ENCODE measurements at places on chromosomes 1 and 21.

DNA sequence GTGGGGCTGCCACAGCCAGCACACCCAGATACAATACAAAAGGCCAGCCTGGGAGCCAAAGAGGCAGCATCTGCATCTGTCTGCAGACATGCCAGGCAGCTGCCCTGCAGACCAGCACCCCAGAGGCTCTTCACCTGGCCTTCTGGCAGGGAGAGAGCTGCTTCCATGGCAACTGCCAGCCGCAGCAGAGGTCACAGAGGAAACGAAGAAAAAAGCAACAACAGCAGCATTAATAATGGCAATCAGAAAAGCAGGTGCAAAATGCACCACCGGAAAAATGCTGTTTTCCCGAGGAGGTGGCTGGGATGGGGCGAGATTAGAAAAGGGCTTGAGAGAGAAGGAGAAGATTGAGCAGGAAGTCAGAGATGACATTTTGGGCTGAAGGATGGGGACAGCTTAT lies 309.5 kb downstream of the PCP4 start:
- peak; percentile 99 for DNase-seq

- DNase-seq: no peak
Measured at GRCh38 chr1:153537376-153537730, 1.6 kb upstream of the S100A6 start.

- DNase-seq: no peak
Measured at GRCh38 chr1:114439369-114439768, 71.6 kb downstream of the TRIM33 start.

GRCh38 chr1:118321840-118322239 lies 136.8 kb upstream of the SPAG17 start:
- DNase-seq: no peak

DNA sequence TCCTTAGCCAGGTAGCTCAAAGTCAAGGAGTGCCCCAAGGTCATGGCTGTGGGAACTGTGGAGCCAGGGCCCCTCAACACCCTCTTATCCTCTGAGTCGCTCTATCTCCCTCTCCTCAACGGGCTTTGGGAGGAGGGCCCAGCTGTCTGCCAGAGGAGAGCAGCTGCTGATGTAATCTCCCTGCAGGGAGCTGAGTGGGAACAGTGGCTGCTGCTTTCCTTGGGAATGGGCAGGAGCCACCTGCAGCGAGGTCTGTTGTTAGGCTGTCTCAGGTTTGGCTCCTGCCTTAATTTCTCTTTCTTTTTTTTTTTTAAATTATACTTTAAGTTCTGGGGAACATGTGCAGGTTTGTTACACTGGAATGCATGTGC lies 58.8 kb upstream of the MAP1LC3C start:
- no peak for DNase-seq

- no peak for DNase-seq
Measured at GRCh38 chr21:32597205-32597604, 11.9 kb upstream of the TCP10L start.

GRCh38 chr1:39395357-39395831 lies 96.0 kb upstream of the BMP8A start:
- no peak for DNase-seq

- no peak for DNase-seq
Measured at GRCh38 chr1:30895944-30896660, 12.5 kb downstream of the SDC3 start.

DNA sequence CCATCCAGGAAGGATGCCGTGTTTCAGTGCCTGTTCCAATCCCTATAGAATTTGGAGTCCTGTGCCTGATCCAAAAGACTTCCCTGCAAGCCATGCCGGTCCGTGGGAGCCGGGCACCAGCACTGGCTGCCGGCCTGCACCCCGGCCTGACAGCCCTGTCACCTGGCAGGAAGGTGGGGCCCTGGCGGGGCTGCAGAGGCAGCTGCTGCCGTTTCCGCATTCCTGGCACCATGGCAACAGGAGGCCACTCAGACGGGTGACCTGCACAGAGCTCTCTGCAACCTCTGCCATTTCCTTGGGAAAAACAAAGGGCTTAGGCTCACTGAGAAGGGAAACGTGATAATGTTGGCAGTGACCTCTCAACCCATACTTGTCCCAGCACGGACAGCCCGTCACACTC lies 63.2 kb upstream of the TMEM51 start:
- DNase-seq: peak; percentile 57

DNA sequence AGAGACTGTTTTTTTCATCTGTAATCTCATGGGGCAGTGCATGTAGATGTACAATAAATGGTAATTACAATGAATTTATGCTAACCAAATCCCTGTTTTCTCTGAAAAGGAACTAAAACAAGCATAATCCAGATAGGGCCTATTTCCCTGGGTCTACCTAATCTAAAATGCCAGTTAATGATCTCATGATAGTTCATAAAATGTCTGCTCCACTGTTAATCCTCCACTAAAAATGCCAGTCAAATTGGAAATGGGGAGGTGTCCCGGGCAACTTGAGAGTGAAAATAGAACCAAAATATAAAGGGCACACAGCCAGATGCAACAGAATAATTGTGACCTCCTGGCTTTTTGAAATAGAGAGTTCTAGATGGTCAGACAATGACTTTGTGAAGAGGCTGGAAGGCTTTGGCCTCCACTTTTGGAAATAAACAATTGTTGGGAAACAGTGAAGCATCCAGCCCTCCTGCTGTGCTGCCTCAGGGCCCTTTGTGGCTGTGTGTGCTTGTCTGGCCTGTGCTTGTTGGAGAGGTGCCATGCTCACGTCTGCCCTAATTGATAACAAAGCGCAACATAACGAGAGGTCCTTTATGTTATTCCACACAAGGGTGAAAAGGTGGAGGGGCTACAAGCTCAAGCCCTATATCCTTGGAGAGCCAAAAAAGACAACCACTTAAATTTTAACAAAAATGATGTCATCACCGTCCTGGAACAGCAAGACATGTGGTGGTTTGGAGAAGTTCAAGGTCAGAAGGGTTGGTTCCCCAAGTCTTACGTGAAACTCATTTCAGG lies 97.7 kb downstream of the ATP5PO start:
- peak; percentile 70 for DNase-seq

GRCh38 chr1:60066001-60066400 lies 7.6 kb downstream of the C1orf87 start:
- DNase-seq: no peak

DNA sequence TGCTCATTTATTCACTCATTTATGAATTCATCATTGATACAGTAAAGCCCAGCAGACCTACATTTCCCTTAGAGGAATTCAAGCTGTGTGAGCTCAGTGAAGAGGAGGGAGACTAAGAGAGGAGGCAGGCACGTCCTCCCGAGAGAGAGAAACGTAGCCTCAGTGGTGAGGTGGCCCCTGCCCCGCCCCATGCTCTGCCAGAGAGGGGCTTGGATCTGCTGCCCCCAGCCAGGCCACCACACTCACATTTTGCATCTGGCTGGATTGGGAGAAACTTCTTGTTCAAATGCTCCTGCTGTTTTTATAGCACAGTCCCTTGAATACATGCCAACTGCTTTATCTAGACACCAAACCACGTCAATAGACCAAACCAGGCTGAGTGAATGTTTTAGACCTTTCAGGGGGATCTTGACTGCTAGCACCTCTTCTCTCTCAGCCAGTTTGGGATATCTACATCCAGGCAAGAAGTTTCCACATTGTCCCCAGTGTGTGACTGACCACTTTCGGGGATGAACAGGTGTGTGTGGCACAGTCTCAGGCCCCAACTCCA lies 67.7 kb upstream of the AJAP1 start:
- no peak for DNase-seq

DNA sequence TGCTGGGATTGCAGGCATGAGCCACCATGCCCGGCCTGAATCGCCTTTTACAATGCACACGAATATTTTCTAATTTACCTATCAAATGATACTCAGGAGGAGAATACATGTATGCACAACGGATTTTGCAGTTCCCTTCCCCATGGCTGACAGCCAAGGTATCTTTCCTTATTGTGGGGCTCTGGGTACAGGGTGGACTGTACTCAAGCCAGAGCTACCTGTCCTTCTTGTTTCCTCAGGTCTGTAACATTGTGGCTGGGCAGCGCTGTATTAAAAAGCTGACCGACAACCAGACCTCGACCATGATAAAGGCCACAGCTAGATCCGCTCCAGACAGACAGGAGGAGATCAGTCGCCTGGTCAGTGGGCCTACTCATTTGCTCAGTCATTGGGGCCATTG lies 18.2 kb downstream of the AGO1 start:
- no peak for DNase-seq

- no peak for DNase-seq
Measured at GRCh38 chr21:32687643-32688345, 40.0 kb downstream of the SYNJ1 start.

DNA sequence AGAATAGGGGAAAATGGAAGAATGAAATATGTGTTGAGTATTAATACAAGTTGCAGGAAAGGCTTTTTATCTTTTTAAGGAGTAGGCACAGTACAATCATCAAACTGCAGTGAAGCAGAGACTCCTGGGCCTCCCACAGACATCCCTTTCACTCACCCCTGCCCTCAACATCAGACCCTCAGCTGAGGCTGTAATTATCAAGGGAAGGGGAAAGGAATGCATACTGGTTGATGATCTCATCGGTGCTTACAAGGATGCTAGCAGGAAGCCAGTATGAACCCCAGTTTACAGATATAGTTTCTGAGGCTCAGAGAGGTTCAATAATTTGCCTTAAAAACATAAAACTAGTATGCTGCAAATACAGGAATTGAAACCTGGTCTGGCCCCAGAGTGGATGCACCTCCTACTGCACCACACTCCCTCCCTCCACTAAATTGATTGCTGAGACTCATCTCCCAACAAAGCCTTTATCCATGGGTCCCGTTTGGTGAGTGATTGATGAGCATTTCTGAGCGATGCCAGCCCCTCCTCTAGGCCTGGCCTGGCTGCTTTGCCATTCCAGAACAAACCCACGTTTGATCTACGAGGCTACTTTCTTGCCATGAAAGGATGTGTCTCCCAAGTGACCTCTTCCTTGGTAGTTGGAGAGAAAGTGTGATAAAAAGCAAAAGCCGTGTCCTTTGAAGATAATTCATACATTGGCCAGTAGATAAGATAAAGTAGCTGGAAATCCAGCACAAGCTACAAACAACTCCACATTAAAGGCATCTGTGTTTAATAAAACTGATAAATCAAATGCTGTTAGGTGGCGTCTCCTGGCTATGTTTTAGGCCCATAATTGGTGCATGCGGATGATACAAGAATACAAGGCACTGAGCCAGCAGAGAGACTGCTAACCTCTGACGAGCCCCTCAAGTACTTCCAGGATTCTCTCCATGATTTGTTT lies 233.9 kb upstream of the CAMK1G start:
- DNase-seq: no peak

DNA sequence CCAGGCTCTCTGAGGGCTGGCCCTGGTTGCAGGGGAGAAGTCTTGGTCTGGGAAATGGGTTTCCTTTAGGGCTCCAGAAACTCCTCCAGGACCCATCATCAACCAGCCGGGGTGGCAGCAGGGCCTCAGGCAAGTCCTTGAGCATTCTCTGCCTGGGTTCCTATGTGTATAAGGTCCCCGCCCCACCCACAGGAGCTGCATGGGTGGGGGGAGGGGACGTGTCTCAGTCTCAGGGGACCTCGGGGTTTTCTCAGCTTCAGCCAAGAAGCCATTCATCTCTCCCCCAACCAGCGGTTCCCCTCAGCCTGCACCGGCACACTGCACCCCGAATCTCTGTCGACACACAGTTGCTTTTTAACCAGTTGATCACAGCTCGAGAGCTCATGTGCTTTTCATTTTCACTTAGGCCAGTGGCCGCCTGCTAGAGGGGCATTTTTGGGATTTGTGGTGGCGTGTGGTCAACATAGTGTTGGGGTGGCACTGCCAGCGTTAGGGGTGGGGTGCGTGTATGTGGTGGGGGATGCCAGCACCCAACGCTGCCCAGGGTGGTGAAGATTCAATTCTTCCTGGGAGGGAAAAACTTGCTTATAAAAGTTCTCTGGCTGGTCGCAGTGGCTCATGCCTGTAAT lies 6.5 kb downstream of the RUNX3 start:
- DNase-seq: no peak

- no peak for DNase-seq
Measured at GRCh38 chr1:23799570-23800399, 769 bp downstream of the GALE start.

DNA sequence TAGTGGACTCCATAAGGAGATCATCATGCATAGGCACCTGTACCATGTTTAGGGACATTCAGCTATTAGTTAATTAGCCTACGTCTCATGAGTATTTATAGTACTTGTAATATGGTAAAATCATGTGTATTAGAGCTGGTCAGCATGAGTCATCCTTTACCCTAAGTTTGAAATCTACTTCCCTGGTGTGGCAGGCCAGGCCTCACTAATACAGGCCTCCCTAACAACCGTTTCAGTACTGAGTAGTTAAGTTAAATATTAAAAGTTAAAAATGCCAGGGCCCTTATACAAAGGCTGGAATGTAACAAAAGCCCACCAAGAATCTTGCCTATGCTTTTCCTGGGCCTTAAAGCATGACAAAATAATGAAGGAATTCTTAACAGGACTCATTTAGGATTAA lies 356.3 kb upstream of the DPYD start:
- DNase-seq: no peak

- DNase-seq: peak; percentile 85
Measured at GRCh38 chr1:182279724-182280503, 111.7 kb downstream of the GLUL start.

DNA sequence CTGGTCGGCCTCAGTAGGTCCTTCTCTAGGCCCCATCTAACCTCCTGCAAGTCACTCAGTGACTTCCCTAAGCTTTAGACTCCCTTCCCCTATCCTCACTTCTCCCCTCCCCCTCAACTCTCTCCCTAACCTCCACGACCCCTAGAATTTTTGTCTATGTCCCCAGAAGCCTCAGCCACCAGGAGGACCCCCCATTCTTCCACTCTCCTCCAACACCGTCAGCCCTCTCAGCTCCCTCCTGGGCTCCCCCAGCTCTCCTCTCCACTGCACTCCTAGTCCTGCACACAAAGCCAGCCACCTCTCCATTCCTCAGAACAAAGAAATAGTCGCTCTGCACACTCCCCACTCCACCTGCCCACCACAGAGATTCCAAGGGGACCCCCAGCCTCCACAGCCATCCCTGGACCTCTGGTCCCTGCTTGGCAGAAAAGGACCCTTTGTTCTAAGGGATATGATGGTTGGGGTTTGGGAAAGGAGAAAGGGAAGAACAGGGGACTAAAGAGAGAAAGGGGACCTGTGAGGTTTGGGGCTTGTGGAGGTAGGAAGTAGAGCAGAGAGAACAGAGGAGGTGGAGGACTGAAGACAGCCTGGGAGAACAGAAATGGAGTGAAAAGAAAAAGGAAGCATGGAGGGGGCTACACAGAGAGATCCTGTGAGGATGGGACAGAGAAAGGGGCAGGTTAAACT lies 2.8 kb downstream of the ARHGEF2 start:
- no peak for DNase-seq

GRCh38 chr1:239987103-239987745 lies 104.5 kb upstream of the FMN2 start:
- peak; percentile 26 for DNase-seq

DNA sequence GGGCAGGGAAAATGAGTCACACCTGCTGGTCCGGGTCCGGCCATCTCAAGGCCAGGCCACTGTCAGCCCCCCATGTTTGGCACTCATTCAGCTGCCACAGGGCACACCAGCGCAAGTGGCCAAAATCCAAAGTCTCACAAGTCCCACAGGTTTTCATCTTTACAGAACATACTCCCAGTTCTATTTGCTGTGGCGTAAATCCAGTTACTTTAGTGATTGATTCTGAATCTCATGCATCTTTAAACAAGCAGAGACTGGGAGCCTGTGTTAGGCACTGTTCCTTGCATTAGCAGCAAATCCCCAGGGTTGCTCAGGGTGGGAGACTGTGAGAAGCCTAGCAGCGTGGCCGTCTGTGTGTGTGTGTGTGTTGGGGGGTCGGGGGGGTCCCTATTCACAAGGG lies 1.1 kb upstream of the SLC2A5 start:
- DNase-seq: no peak

- DNase-seq: no peak
Measured at GRCh38 chr1:165854101-165854845, 26.9 kb downstream of the UCK2 start.

Measured in NCI-H1092 (cell line).